CD4-positive, CD25-positive, alpha-beta regulatory T cell (primary cell): ENCODE measurements at places on chromosomes 4 and X. TPM values are rescaled to one million over a fixed set of nuclear protein-coding genes. Genes with fewer than 3 reads are reported as not detected.
A peak's percentile ranks its signal among the peaks of the same experiment; 100 is the strongest.

The ARAP2 gene
- 92.2 TPM for total RNA-seq

The SSX2 gene
- not detected for total RNA-seq

DNA sequence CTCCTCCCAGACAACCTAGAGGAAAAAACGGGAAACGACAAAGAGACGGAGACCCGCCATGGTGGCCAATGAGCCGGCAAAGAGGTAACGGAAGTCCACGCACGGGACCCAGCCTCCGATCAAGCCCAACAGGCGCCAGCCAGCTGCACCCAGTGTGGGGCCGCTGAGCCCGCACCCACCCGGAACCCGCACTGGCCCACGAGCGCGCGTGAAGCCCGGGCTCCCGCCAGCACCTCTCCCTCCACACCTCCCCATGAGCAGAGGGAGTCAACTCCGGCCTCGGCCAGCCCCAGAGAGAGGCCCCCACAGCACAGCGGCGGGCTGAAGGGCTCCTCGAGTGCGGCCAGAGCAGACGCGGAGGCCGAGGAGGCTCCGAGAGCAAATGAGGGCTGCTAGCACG lies 14.6 kb upstream of the FMR1 start:
- H3K27me3 ChIP-seq, result no peaks in the 10 kb centered on the region
- no peak overlapping the region for H3K27ac ChIP-seq
- no peaks in the 10 kb centered on the region for H3K4me1 ChIP-seq
- H3K36me3 ChIP-seq, result no peaks in the 10 kb centered on the region
- H3K4me3 ChIP-seq, result no peak overlapping the region

DNA sequence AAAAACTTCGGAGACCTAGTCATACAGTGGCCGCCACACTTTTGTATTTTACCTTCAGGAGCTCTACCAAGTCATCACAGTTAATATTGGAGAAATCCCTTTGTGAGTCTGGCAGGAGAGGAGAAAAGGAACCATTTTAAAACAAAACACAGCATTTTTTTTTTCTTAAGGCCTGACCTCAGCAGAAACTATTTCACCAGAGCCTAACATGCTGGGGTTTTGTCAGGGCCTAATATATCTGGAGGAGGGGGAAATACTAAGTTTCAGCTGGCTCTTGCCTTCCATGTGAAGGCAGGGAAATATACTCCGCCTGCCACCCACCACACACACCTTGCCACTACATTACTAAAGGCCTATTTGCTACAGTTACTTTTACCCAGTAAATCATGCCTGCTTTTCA lies 26.5 kb upstream of the BDH2 start:
- H3K27ac ChIP-seq, result no peak overlapping the region
- H3K36me3 ChIP-seq, result no peaks in the 10 kb centered on the region
- no peak for DNase-seq
- H3K4me3 ChIP-seq, result no peak overlapping the region

GRCh38 chr4:158766434-158767044 lies 2.3 kb upstream of the FNIP2 start:
- no peaks in the 10 kb centered on the region for H3K36me3 ChIP-seq
- H3K27ac ChIP-seq, result no peak overlapping the region
- H3K4me3 ChIP-seq, result no peak overlapping the region
- H3K4me1 ChIP-seq, result peaks cover 10% of the 10 kb centered on the region
- no peak for DNase-seq

The FAM236B gene
- not detected for total RNA-seq

- no peak overlapping the region for H3K4me3 ChIP-seq
- H3K27ac ChIP-seq, result no peak overlapping the region
- peaks cover 2% of the 10 kb centered on the region for H3K36me3 ChIP-seq
- DNase-seq, result no peak
- no peaks in the 10 kb centered on the region for H3K4me1 ChIP-seq
Measured at GRCh38 chrX:56792270-56793111, 63.4 kb downstream of the NBDY start.

- H3K4me3 ChIP-seq, result peak overlapping the region; percentile 78
- H3K36me3 ChIP-seq, result no peaks in the 10 kb centered on the region
- peaks cover 7% of the 10 kb centered on the region for H3K4me1 ChIP-seq
- H3K27ac ChIP-seq, result peak overlapping the region; percentile 70
- no peaks in the 10 kb centered on the region for H3K27me3 ChIP-seq
Measured at GRCh38 chrX:102154900-102155805, 624 bp downstream of the BEX5 start.

DNA sequence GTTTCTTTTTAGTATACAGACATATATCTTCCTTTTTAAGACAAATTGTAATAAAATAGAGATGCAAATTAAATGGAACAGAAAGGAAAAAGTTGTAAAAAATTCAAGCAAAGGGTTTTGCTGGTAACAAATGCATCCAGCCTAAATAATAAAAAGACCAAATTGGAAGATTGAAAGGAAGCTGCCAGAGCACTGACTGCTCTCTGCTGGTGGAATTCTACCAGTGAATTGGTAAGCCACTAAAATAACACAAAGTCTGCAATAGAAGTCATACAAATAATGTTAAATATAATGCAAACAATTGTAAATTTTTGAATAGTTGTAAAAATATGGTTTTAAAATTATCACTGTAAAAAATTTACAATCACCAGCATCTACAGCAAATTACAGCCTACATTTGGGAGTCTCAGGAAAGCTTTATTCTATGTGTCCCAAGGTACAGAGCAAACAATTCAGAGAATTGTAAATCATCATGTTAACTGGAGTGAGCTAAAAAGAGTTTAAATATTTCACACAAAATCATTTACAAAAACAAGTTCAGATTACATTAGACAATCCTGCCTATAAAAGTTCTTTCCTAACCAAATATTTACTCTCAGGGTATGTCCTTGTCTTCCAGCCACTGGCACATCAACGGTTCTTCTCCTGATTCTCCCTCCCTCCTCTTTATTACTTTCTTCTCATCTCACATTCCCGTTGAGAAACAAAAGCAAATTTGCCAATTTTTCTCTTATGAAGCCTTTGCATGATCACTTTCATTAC lies 1322.5 kb downstream of the PCDH7 start:
- no peaks in the 10 kb centered on the region for H3K4me1 ChIP-seq
- no peaks in the 10 kb centered on the region for H3K36me3 ChIP-seq
- DNase-seq, result no peak
- no peak overlapping the region for H3K4me3 ChIP-seq
- H3K27ac ChIP-seq, result no peak overlapping the region

GRCh38 chr4:128635955-128636560 lies 173.4 kb upstream of the JADE1 start:
- no peak for DNase-seq
- H3K27ac ChIP-seq, result no peak overlapping the region
- no peaks in the 10 kb centered on the region for H3K4me1 ChIP-seq
- H3K27me3 ChIP-seq, result no peaks in the 10 kb centered on the region

DNA sequence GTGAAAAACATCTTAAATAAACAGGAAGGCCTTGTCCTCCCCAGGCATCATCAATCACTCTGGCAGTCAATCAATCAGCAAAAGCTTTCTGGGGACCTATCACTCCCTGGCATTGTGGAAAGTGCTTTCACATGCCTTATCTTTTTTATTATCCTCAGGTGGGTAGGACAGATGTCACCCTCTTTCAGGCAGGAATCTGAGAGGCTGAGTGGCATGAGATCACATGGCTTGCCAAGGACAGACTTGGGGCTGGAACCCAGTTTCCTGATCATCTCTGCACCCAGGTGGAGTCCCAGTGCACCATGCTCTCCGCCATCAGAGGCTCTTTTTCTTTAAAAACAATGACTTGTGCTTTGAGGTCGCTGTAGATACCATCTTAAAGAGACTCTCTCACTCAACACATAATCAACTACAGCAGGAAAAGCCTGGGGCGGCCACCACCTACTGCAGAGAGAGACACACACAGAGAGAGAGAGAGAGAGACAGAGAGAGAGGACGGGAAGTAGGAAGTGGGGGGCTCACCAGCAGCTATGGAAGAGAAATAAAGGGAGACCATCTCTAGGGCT lies 282.7 kb downstream of the PTTG2 start:
- peak; percentile 29 for DNase-seq
- H3K4me3 ChIP-seq, result peak overlapping the region; percentile 48
- H3K27ac ChIP-seq, result no peak overlapping the region

The GLRA2 gene
- total RNA-seq, result not detected

- no peak overlapping the region for H3K27ac ChIP-seq
- no peaks in the 10 kb centered on the region for H3K27me3 ChIP-seq
- peaks cover 43% of the 10 kb centered on the region for H3K4me1 ChIP-seq
- no peak for DNase-seq
- H3K36me3 ChIP-seq, result peaks cover 49% of the 10 kb centered on the region
Measured at GRCh38 chr4:2489081-2489805, 20.3 kb downstream of the RNF4 start.

DNA sequence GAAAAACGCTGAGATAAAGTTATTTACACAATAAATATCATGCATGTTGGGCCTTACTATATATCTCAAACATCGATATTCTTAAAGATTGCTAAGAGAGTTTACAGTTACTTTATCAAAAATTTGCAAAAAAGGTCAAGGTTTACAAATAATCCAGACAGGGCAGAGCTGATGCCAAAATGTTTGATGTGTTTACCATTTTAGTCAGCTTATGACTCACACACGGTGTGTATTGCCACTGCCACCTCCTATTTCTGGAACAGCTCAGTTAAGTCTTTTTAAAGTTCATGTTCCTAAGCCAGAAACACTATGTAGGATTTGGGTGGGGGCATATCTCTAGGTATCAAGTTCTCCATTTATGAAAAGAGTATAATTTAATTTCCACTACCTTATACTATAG lies 580.6 kb downstream of the INPP4B start:
- DNase-seq, result peak; percentile 20
- peak overlapping the region; percentile 61 for H3K4me3 ChIP-seq
- H3K27ac ChIP-seq, result no peak overlapping the region
- peaks cover 31% of the 10 kb centered on the region for H3K36me3 ChIP-seq
- H3K27me3 ChIP-seq, result no peaks in the 10 kb centered on the region

DNA sequence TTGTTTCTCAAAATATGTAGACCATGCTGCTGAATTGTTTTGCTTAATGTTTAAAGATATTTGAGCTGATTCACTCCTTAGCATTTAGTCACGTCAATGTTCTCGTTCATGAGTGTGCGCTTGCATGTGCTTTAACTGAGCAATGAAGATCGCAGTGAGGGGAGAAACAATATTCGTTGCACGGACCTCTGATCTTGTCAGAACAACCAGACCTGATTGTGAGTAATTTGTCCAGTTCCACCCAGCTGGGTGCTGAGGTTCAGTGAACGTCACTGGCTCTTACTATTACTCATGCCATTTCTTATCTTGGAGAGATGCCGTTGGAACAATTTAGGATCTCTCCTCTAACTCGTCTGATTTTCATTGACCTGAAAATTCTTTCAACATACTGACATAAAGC lies 15.0 kb upstream of the PRKX start:
- H3K27ac ChIP-seq, result no peak overlapping the region
- no peaks in the 10 kb centered on the region for H3K4me1 ChIP-seq
- no peak overlapping the region for H3K4me3 ChIP-seq
- H3K36me3 ChIP-seq, result no peaks in the 10 kb centered on the region

- H3K36me3 ChIP-seq, result peaks cover 23% of the 10 kb centered on the region
- DNase-seq, result no peak
- H3K27me3 ChIP-seq, result no peaks in the 10 kb centered on the region
- peaks cover 31% of the 10 kb centered on the region for H3K4me1 ChIP-seq
- peak overlapping the region; percentile 15 for H3K4me3 ChIP-seq
Measured at GRCh38 chr4:2260344-2261109, 1.4 kb downstream of the MXD4 start.

The MAGEB17 gene
- not detected for total RNA-seq

The TMPRSS11F gene
- total RNA-seq, result not detected

The DIAPH2 gene
- 17.0 TPM for total RNA-seq

The ANK2 gene
- total RNA-seq, result not detected

- no peaks in the 10 kb centered on the region for H3K36me3 ChIP-seq
- no peaks in the 10 kb centered on the region for H3K27me3 ChIP-seq
- no peak for DNase-seq
- no peak overlapping the region for H3K4me3 ChIP-seq
- H3K4me1 ChIP-seq, result no peaks in the 10 kb centered on the region
Measured at GRCh38 chr4:61149278-61149677, 50.8 kb upstream of the ADGRL3 start.

DNA sequence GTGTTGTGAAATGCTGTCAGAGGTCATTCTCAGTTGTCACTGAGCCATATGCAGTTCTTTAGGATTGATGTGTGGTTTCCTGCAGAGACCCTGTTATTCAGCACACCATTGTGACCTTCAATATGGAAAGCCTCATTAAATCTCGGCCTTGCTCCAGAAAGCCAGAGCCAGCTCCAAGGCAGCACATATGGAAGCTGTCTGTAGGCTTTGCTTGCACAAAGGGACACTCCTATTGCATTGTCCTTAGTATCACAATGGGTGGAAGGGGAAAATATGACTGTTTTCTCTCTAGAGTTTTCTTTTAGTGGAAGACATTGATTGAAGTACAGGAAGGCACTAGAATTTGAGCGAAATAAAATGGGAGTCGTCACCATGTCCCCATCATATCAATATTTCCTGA lies 179.0 kb downstream of the CEP135 start:
- no peak overlapping the region for H3K27ac ChIP-seq
- H3K4me1 ChIP-seq, result no peaks in the 10 kb centered on the region
- H3K4me3 ChIP-seq, result no peak overlapping the region
- DNase-seq, result no peak

The DGKK gene
- total RNA-seq, result not detected

DNA sequence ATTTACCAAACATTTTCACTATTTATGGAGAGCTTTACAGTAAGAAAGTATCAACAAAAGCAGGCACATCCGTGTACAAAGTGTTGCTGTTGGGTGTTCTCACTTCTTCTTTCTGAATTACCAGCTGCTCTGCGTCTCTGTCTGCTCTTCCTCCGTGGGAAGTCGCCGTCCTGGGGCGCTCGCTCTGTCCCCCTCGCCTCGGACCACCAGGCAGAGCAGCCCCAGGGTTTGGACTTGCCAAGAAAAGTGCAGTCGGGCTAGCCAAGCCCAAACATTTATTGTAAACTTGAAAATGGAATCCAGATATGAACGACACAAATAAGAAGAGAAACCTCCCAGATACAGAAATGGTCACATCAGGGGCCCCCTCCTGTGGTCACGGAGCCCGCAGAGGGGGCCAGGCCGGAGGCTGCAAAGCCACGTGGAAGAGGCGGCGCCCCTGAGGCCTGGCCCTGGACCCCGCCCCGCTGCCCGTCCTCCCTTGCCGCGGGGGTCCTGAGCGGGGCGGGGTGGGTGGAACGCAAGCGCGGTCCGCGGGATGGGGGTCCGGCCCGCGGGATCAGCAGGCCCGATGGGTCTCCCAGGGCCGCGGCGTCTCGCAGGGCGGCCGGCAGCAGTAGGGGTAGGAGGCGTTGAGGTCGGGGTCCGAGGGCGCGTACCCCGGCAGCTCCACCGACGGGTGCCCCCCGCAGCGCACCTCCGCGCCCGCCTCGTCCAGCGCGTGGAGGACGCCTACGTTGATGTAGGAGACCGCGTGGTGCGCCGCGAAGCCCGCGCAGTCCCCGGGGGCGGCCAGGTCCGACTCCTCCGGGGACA lies 1.5 kb downstream of the TMEM271 start:
- no peak overlapping the region for H3K4me3 ChIP-seq
- no peak overlapping the region for H3K27ac ChIP-seq
- peaks cover 11% of the 10 kb centered on the region for H3K27me3 ChIP-seq
- DNase-seq, result no peak
- no peaks in the 10 kb centered on the region for H3K36me3 ChIP-seq
- H3K4me1 ChIP-seq, result peaks cover 6% of the 10 kb centered on the region

The SMPX gene
- total RNA-seq, result not detected
